Stimulated activated CD8-positive, alpha-beta memory T cell treated with anti-CD3 and anti-CD28 coated beads, Interleukin-7, amount 100 ng/mL, for 1 hour (primary cell): ENCODE measurements at places on chromosomes 1 and 21.

GRCh38 chr1:52996653-52997052, 65.4 kb upstream of the PODN start:
- no peak for DNase-seq

DNA sequence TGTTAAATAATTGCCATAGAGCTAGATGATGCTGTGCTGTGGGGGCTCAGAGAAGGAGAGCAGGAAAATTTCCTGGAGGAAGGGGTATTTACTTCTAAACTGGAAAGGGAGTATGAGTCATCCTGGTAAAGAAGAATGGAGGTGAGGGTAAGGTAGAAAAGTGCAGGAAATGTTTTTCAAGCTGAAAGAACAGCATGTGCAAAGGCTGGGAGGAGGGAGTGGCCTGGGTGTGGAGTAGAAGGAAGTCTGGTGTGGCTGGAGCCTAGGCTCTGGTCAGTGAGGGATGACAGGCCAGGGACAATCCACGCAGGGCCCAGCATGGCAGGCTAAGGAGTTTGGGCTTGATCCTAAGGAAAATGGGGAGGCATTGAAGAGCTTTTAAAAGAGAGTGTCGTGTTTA, 45.9 kb downstream of the MATN1 start:
- DNase-seq, result no peak

GRCh38 chr1:37793773-37794371, at the start of gene MANEAL:
Gene MANEAL (plus strand): TSS chr1:37793847. CDS start chr1:37794183, 336 bp downstream.
- DNase-seq, result no peak

GRCh38 chr1:58879464-58879863, 95.6 kb upstream of the JUN start:
- DNase-seq, result no peak

- DNase-seq, result no peak
These were observed 305.7 kb upstream of the SNX7 start for GRCh38 chr1:98355656-98356383.

DNA sequence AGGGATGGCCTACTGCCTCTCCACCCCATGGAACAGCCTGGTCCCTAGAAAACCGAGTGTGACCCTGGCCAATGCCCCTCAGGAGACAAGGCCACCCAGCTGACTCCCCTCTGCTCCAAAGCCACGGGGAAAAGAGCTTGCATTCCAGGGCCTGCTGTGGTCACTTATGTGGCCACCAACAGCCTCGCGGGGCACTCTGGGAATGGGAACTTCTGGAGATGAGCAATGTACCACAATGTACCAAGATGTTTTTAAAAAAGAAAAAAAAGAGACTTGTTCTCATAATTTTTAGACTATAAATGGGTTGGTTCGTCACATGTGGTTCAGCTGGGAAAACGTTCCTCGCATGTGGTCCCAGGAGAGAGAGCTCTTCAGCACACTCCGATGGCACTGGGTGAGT, 62.8 kb downstream of the SLC66A1 start:
- DNase-seq, result no peak

- no peak for DNase-seq
These were observed 1.2 kb upstream of the C1orf198 start for GRCh38 chr1:230869500-230869899.

- DNase-seq, result no peak
These were observed 2.6 kb downstream of the TMEM51 start for GRCh38 chr1:15155888-15156741.

GRCh38 chr1:109425391-109426280, 612 bp downstream of the PSMA5 start:
- peak; percentile 35 for DNase-seq
